ENCODE measurements at places on chromosomes 12 and 14. TPM values are rescaled to one million over a fixed set of nuclear protein-coding genes. Genes with fewer than 3 reads are reported as not detected.

Gene ALG10B
- total RNA-seq, result 6.2 TPM

Gene JPH4
- total RNA-seq, result 0.27 TPM

Gene SSTR1
- under 0.01 TPM for total RNA-seq

Gene KLRD1
- total RNA-seq, result under 0.01 TPM

Gene PPP4R3A
- total RNA-seq, result 31.2 TPM
